ENCODE measurements at places on chromosomes 7 and 10.

DNA sequence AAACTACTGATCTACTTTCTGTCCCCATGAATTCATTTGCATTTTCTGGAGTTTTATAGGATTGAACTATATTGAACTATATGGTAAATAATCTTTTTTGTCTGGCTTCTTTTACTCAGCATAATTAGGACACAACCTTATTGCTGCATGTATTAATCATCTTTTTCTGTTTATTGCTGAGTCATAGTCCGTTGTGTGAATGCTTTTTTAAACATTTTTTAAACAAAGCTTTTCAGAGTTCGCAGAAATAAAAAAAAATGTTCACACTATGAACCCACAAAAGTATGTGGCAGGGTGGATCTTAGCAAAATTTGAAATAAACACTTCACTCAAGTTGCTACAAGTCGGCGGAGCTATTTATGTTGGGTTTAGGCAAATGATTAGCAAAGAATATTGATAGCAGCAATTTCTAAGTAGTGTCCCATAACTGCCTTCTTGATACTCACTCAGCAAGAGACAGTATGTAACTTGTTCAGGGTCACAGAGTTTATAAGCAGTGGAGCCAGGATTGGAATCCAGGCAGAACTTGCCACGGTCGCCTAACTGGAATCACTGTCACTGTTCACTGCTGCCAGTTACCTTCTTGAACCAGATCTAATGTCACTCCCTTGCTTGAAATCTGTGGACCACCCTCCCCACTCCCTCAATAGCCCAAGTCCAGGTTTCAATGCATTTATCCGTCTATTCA is 5.6 kb downstream of the CH25H start:
- no peak for DNase-seq

- DNase-seq = no peak
Observed at GRCh38 chr7:113040849-113041248, 45.8 kb downstream of the GPR85 start.

GRCh38 chr7:69232445-69233376 is 365.6 kb upstream of the AUTS2 start:
- no peak for DNase-seq

GRCh38 chr10:30073767-30074060 is 14.3 kb upstream of the JCAD start:
- no peak for DNase-seq

- DNase-seq = peak; percentile 89
Observed at GRCh38 chr10:6203331-6204062, 765 bp downstream of the PFKFB3 start.

- no peak for DNase-seq
Observed at GRCh38 chr7:135840591-135840990, 92.0 kb upstream of the FAM180A start.

DNA sequence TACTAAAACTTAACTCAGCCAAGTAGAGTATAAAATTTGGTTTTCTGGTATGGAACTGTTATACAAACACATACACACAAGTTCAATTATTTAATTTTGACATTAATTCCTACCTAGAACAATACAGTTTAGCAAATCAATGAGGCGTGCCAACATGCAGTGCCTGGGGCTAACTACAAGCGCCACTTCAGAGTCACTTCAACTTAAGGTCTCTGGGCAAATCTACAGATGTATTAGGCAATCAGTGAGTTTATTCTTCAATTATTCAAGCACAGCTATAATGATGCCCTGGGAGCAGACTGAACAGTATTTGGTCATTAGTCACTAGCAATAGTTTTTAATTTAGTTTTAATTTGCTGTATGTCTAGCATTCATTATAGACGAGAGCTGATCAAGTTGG is 51.6 kb downstream of the HIBADH start:
- no peak for DNase-seq

DNA sequence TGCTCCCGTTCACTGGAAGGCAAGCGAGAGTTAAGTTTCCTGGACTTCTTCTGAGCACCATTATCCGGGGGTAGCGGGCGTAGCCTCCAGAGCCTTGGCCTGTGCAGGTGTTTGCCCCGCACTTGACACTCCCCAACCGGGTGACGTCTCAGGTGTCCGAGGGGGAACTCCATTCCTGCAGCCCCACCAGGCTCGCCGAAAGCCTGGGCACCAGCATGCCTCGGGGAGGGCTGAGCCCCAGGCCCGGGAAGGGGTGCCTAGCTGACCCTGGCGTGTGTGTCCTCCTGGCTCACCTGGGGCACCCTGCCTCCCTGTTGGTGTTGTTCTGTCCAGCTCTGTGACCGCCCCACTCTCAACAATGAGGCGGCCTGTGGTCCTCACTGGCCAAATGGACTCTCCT is 109.4 kb upstream of the GPR26 start:
- DNase-seq = no peak

GRCh38 chr10:125936331-125936730 is 40.0 kb downstream of the FANK1 start:
- DNase-seq = no peak

DNA sequence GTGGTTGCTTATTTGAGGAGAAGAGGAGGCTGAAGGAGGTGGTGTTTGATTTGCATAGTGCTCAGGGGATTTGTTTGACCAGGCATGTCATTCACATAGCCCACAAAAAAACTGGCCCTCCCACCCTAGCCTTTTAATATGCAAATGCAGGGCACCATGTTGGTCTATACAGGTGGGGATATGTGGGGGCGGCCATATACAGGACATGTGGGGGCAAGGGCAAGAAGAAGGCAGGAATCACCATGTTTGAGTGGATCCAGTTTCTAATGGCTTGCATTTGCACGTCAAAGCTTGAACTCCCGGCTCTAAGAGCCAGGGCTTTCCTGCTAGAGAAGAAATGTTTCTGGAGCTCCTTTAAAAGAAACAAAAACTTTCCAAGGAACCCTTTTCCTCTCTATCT is 541.0 kb downstream of the ZWINT start:
- peak; percentile 2 for DNase-seq

GRCh38 chr10:77965294-77965693 is 38.7 kb upstream of the DLG5 start:
- no peak for DNase-seq

GRCh38 chr10:64014281-64014680 is 493.1 kb downstream of the REEP3 start:
- DNase-seq = no peak

- DNase-seq = no peak
Observed at GRCh38 chr7:64667311-64667710, 1.4 kb downstream of the ZNF107 start.

GRCh38 chr7:54810401-54810800 is 51.4 kb upstream of the SEC61G start:
- DNase-seq = no peak
